ENCODE measurements at places on chromosomes 3 and 15.

- H3K4me1 ChIP-seq = no peaks in the 10 kb centered on the region
- no peaks in the 10 kb centered on the region for H3K27me3 ChIP-seq
- no peak overlapping the region for H3K4me3 ChIP-seq
- DNase-seq = no peak
- H3K36me3 ChIP-seq = no peaks in the 10 kb centered on the region
These were observed 11.7 kb downstream of the NEDD4 start for GRCh38 chr15:55981582-55982249.

GRCh38 chr3:177529716-177530335 lies 332.5 kb upstream of the TBL1XR1 start:
- H3K4me1 ChIP-seq = peaks cover 3% of the 10 kb centered on the region
- no peak overlapping the region for H3K4me3 ChIP-seq

DNA sequence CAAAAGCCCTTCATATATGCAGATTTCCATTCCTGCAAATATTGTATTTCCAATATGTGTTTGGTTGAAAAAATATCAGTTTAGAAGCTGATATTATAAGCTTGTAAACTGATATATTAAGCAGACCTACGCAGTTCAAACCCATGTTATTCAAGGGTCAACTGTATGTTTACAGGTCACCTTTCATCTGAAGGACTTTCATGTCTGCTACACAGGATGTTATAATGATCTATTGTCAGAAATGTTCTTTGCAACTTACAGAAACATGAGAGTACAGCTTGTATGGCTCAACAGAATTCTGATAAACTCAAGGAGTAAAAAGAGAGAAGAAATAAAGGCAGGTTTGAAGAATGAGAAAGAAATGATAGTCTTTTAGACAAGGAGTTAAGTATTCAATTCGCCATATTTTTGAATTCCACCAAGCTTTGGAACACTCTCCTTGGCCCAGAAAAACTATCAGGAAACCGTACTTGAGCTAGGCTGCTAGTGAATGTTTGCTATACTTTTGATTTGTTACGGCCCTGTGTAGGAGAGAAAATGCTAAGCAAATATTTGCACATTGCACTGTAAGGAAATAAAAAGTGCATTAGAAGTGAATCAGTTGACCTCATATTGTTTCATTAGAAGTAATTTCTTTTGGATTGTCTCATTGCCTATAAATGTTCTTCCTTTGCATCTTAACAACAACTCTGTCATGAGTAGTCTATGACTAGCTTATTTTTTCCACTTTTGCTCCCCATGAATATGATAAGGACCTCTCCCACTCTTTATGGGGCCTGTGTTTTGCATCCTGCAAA lies 81.2 kb downstream of the NEK11 start:
- no peak overlapping the region for H3K4me3 ChIP-seq
- H3K27ac ChIP-seq = no peak overlapping the region
- no peaks in the 10 kb centered on the region for H3K27me3 ChIP-seq

DNA sequence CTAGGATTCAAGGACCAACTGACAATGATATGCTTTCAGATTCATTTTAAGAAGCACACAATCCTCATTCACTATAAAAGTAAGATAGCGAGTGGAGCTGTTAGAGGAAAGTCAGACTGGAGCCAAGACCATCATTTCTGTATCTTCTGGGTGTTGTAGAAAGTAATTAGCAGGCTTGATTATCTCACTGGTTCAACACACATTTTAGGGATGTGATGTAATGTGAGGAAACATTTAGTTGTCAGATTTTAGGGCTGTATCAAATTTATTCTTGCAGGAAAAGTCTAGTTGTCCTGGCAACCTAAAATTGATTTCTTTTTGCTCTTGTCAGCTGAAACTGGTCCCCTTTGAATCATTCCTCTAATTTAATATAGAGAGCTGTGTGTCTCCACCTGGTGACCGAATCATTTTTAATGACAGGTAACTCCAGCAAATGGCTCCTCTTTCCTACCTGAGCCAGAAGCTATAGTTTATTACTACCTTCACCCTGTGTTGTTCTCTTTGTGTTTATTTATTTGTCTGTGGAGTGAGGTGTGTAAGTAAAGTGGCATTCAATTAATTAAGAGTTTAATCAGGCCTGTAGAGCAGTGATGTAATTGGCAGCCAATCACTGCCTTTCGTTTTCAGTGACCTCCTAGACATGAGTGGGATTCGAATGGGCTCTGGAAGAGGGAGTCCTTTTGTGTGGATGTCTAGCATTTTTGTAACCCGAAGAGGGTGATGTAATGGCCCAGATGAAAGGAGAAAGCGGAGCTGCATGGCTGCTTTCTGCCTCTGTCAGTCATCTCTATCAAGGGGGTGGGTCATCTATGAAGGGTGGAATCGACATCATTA lies 125.8 kb downstream of the LPP start:
- H3K4me1 ChIP-seq = peaks cover 80% of the 10 kb centered on the region
- no peak overlapping the region for H3K4me3 ChIP-seq
- no peak for DNase-seq
- H3K27me3 ChIP-seq = no peaks in the 10 kb centered on the region

- no peaks in the 10 kb centered on the region for H3K27me3 ChIP-seq
- no peak for DNase-seq
- H3K36me3 ChIP-seq = no peaks in the 10 kb centered on the region
- no peak overlapping the region for H3K27ac ChIP-seq
These were observed 2.8 kb upstream of the SKIL start for GRCh38 chr3:170354760-170355159.

DNA sequence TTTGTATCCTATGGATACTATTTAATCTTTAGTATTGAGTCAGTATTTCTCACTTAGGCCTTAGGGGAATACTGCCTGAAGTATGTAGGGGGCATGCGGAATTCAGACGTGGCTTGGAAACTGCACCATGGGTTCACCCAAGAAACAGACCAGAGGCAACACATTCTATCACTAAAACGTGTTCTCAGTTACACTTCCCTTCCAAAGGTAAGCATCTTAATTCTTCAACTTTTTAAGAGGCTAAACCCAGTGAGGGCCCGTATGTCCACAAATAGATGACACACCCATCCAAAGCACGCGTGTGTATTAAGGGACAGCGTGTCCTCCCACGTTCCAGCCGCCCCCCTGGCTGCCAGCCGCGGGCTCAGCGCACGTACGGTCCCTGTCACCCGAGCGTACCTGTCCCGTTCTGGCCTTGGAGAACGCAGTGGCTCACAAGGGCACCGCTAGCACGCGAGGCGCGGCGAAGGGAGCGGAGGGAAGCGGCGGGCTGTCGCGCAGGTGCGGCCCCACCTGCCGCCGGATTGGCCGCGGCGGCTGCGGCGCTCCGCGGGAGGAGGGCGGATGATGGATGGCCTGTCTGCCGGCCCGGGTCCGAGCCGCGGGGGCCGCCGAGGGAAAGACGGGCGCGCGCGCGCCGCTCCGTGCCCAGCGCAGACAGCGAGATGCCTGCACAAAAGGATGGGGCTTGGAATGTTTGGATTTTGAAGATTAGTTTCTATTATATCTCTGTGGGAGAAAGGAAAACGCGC lies 1003.9 kb upstream of the NR2F2 start:
- peak; percentile 55 for DNase-seq
- peak overlapping the region; percentile 61 for H3K4me3 ChIP-seq
- no peaks in the 10 kb centered on the region for H3K36me3 ChIP-seq
- H3K27me3 ChIP-seq = no peaks in the 10 kb centered on the region
- peaks cover 8% of the 10 kb centered on the region for H3K4me1 ChIP-seq

- no peaks in the 10 kb centered on the region for H3K4me1 ChIP-seq
- H3K36me3 ChIP-seq = no peaks in the 10 kb centered on the region
- H3K27me3 ChIP-seq = no peaks in the 10 kb centered on the region
- no peak overlapping the region for H3K4me3 ChIP-seq
- no peak for DNase-seq
- no peak overlapping the region for H3K27ac ChIP-seq
These were observed 13.1 kb upstream of the SCN5A start for GRCh38 chr3:38662544-38662943.

- no peaks in the 10 kb centered on the region for H3K27me3 ChIP-seq
- H3K4me1 ChIP-seq = no peaks in the 10 kb centered on the region
- no peak overlapping the region for H3K27ac ChIP-seq
- H3K4me3 ChIP-seq = no peak overlapping the region
- no peak for DNase-seq
- H3K36me3 ChIP-seq = no peaks in the 10 kb centered on the region
These were observed 240.3 kb upstream of the PEX5L start for GRCh38 chr3:180277041-180277440.

DNA sequence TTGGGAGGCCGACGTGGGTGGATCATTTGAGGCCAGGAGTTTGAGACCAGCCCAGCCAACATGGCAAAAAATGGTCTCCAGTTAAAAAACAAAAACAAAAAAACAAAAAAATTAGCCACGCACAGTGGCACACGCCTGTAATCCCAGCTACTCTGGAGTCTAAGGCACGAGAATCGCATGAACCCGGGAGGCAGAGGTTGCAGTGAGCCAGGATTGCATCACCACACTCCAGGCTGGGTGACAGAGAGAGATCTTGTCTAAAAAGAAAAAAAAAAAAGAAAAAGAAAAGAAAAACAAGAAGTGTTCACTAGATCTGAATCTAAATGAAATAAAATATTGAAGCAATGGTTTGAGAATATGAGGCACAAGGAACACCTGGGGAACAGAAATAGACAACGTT lies 36.7 kb downstream of the SLC9A9 start:
- H3K36me3 ChIP-seq = no peaks in the 10 kb centered on the region
- H3K27ac ChIP-seq = peak overlapping the region; percentile 34
- no peak overlapping the region for H3K4me3 ChIP-seq
- no peaks in the 10 kb centered on the region for H3K27me3 ChIP-seq

- no peak for DNase-seq
- no peak overlapping the region for H3K4me3 ChIP-seq
- H3K4me1 ChIP-seq = no peaks in the 10 kb centered on the region
- H3K36me3 ChIP-seq = peaks cover 4% of the 10 kb centered on the region
- H3K27me3 ChIP-seq = no peaks in the 10 kb centered on the region
These were observed 18.2 kb downstream of the DCUN1D1 start for GRCh38 chr3:182962166-182962565.

- H3K27me3 ChIP-seq = no peaks in the 10 kb centered on the region
- H3K4me3 ChIP-seq = no peak overlapping the region
- H3K4me1 ChIP-seq = no peaks in the 10 kb centered on the region
These were observed 62.7 kb upstream of the BNIP2 start for GRCh38 chr15:59751552-59752413.

- DNase-seq = no peak
- H3K27me3 ChIP-seq = no peaks in the 10 kb centered on the region
- no peak overlapping the region for H3K27ac ChIP-seq
These were observed 36.2 kb upstream of the C3orf38 start for GRCh38 chr3:88113311-88114162.

DNA sequence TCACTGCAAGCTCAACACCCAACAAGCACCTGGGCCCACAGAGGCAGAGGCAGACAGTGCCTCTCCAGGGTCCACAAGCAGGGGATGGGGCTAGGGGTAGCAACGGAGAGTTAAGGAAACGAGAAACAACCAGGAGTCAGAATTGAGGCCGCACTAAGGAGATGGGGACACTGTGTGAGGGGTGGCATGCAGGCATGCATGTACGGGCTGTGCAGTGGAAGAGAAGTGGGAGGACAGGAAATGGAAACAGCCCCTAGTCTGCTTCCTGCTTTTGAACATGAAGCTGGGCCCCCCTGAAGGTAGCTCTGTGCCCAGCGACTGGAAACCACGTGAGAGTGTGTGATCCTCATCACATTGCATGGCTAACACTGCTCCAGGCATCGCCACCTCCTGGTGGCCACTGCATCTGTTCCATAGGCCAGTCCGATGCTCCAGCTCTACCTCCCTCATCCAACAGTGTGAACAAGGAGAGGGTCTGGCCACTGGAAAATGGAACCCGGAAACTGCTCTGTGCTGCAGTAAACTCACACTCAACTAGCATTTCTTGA lies 44.0 kb downstream of the XXYLT1 start:
- H3K4me1 ChIP-seq = no peaks in the 10 kb centered on the region
- no peaks in the 10 kb centered on the region for H3K36me3 ChIP-seq

- no peaks in the 10 kb centered on the region for H3K36me3 ChIP-seq
- DNase-seq = no peak
- no peak overlapping the region for H3K27ac ChIP-seq
- H3K4me1 ChIP-seq = peaks cover 7% of the 10 kb centered on the region
- no peak overlapping the region for H3K4me3 ChIP-seq
These were observed 35.4 kb upstream of the RAB6B start for GRCh38 chr3:133931084-133931483.

DNA sequence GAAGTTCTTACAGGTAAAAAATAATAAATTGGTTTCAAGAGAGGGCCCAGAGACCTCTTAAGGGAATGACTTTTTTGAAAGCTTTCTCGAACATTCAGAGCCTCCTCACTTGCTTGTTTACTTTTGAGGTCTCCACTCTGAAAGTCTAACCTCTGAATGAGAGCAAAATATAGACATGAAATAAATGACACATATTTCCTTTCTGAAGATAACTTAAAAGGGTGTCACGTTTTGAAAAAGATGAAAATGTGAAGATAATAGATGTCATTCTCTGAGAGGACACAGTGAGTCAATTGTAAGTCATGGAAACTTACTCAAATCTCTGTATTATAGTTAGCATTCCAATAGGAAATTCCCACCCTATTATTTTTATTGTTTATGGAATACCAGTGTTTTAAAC lies 44.6 kb downstream of the HACD2 start:
- H3K27ac ChIP-seq = no peak overlapping the region
- H3K4me3 ChIP-seq = no peak overlapping the region
- H3K27me3 ChIP-seq = no peaks in the 10 kb centered on the region
- H3K4me1 ChIP-seq = no peaks in the 10 kb centered on the region
- no peaks in the 10 kb centered on the region for H3K36me3 ChIP-seq
- no peak for DNase-seq

GRCh38 chr15:31437686-31438085 lies 111.1 kb downstream of the KLF13 start:
- H3K4me3 ChIP-seq = no peak overlapping the region
- DNase-seq = no peak
- H3K27ac ChIP-seq = no peak overlapping the region
- peaks cover 43% of the 10 kb centered on the region for H3K4me1 ChIP-seq

DNA sequence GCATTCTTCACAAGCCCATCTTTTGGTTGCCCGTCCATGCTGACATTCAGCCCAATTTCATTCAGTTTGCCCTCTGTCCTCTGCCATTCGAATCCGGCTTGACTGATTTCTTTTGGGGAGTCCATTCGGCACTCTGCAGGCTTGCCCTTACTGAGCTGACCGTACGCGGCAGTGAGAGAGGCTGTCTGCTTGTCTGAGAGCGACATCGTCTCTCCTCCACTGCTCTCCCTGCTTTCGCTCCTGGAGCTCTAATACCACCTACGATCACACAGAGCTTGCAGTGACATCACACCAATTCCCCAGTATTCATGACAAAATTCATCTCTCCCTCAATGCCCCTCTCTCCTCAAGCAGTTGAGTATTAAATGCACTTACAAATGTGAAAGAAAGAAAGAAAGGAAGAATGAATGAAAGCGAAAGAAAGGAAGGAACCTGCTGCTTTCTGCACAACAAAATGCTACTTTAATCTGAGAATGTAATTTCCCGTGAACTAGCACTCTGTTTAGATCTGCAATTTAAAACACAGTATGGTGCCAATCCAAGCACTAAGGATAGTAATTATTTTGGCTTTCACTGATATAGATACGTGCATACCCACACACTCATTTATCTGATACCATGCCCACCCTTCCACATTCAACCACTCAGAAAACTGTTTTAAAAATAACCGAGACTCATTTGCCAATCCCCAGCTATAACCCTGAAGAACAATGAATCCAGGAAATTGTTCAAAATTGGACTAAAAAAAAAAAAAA lies 89.5 kb downstream of the DHX30 start:
- H3K36me3 ChIP-seq = no peaks in the 10 kb centered on the region
- no peak overlapping the region for H3K4me3 ChIP-seq
- no peaks in the 10 kb centered on the region for H3K27me3 ChIP-seq
- no peak overlapping the region for H3K27ac ChIP-seq

GRCh38 chr3:7444886-7445285 lies 584.0 kb downstream of the GRM7 start:
- DNase-seq = no peak
- no peaks in the 10 kb centered on the region for H3K27me3 ChIP-seq
- no peak overlapping the region for H3K4me3 ChIP-seq
- H3K27ac ChIP-seq = no peak overlapping the region
- no peaks in the 10 kb centered on the region for H3K4me1 ChIP-seq
- no peaks in the 10 kb centered on the region for H3K36me3 ChIP-seq

All from tibial artery (tissue), 4 donors.